Activated naive CD8-positive, alpha-beta T cell treated with anti-CD3 and anti-CD28 coated beads, Interleukin-2, amount 50 U/mL, for 24 hours (primary cell): ENCODE measurements at places on chromosomes 13 and 19.

DNA sequence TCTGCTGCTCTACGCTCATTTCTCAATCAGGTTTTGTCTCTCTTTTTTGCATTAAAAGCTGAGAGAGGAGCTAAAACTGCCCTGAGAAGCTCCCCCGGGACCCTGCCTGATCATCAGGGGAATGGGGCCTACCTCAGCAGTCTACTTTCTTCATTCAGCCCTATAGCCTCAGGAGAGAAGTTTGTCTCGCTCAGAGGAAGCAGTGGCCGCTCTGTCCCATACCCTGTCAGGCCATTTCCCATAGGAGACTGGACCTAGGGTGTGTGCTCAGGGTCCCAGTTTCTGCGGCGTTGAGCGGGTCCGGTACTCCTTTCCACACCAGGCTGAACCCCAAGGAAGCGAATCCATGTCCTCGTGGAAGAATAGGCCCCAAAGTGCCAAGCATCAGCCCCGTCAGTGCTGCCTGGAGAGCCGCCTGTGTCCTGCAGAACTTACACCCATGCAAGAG, 21.7 kb downstream of the UBE2L5 start:
- H3K27me3 ChIP-seq, result peaks cover 11% of the 10 kb centered on the region
- no peak overlapping the region for H3K27ac ChIP-seq
- no peak overlapping the region for H3K4me3 ChIP-seq
- no peak for DNase-seq
- no peaks in the 10 kb centered on the region for H3K36me3 ChIP-seq

- peaks cover 2% of the 10 kb centered on the region for H3K36me3 ChIP-seq
- H3K4me1 ChIP-seq, result peaks cover 16% of the 10 kb centered on the region
- H3K27ac ChIP-seq, result no peak overlapping the region
- no peaks in the 10 kb centered on the region for H3K27me3 ChIP-seq
Measured at GRCh38 chr13:42149136-42149535, 100.7 kb downstream of the DGKH start.

DNA sequence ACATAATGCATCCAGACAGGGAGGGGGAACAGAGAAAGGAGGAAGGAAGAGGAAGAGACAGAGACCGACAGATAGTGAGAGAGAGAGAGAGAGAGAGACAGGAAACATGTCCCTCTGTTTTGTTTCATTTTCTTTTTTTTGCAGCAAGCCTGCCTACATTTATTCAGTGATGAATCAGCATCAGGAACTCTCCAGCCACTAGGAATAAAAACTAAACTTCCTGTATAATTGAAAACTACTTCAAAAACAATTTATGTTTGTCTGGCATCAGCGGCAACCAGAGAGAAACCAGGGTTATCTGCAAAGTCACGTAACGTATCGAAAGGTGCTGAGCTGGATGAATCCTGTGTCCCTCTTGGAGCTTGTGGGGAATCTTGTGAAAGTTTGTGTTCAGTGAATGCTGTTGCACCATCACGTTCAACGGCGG, 148.6 kb upstream of the SOX21 start:
- H3K4me3 ChIP-seq, result peak overlapping the region; percentile 83
- no peaks in the 10 kb centered on the region for H3K36me3 ChIP-seq
- H3K27ac ChIP-seq, result peak overlapping the region; percentile 69
- peaks cover 6% of the 10 kb centered on the region for H3K27me3 ChIP-seq

DNA sequence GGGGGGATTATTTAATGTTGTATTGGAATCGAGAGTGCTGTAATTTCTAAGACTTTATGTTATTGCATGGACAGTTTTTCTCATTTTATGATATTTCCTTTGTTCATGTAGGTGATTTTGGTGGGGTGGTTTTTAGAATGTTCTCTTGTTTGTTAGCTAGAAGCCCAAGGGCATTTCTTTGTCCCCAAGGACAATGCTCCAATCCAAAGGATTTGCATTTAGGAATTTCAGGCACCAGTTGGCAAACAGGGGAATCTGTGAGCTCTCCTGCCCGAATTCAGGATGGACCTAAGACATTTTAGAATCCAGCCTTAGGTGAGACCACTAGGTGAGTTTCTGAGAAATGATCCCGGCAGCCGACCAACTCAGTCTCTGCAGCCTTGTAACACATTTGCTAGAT, 324.9 kb downstream of the KCNRG start:
- H3K27me3 ChIP-seq, result peaks cover 2% of the 10 kb centered on the region
- H3K27ac ChIP-seq, result no peak overlapping the region
- no peak for DNase-seq
- H3K4me1 ChIP-seq, result peaks cover 4% of the 10 kb centered on the region
- no peak overlapping the region for H3K4me3 ChIP-seq

GRCh38 chr13:107375701-107376340, 807.9 kb upstream of the ARGLU1 start:
- no peaks in the 10 kb centered on the region for H3K36me3 ChIP-seq
- H3K27me3 ChIP-seq, result no peaks in the 10 kb centered on the region
- H3K27ac ChIP-seq, result no peak overlapping the region

DNA sequence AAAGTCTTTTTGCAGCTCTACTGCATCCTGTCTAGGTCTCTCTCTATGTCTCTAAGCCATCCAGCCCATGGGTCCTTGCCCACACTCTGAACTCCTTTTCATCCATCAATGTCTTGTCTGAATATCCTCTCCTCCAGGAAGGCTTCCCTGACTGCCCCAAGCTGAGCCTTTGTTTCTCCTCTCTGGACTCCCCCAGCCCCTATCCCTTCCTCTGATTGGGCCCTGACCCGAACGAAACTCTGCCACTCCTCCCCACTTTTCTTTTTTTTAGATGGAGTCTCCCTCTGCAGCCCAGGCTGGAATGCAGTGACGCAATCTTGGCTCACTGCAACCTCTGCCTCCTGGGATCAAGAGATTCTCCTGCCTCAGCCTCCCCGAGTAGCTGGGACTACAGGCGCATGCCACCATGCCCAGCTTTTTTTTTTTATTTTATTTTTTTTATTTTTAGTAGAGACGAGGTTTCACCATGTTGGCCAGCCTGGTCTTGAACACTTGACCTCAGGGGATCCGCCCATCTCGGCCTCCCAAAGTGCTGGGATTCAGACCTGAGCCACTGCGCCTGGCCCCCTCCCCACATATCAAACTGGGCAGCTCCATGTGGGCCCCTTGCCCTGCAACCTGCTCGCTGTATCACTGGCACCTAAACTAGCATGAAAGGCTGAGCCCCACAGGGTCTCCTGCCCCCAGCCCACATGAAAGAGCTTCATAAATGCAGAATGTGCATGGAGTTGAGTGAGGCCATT, 870 bp upstream of the UNC13A start:
- DNase-seq, result no peak
- peaks cover 2% of the 10 kb centered on the region for H3K36me3 ChIP-seq
- H3K27ac ChIP-seq, result no peak overlapping the region
- H3K27me3 ChIP-seq, result peaks cover 65% of the 10 kb centered on the region

DNA sequence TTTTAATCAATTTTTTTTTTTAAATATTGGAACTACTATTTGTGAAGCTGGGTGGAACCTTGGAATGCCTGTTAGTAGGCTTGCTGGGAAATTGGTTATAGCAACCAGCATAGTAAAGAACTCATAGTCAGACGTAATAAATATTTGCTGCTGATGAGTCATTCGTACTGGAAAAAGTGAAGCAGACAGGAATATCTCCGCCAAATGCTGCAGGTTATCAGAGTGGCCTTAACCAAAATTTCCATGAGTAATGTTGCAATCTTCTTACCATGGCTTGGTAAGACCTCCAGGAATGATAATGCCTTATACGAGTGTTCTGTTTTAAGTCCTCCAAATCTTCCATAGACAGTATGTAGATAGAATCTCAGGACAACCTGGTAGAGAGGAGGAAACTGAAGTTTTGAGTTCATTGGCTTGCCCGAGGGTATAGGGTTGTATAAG, 34.2 kb downstream of the MBNL2 start:
- H3K27ac ChIP-seq, result peak overlapping the region; percentile 94
- peaks cover 72% of the 10 kb centered on the region for H3K4me1 ChIP-seq
- H3K36me3 ChIP-seq, result peaks cover 28% of the 10 kb centered on the region
- peak overlapping the region; percentile 57 for H3K4me3 ChIP-seq
- DNase-seq, result no peak

DNA sequence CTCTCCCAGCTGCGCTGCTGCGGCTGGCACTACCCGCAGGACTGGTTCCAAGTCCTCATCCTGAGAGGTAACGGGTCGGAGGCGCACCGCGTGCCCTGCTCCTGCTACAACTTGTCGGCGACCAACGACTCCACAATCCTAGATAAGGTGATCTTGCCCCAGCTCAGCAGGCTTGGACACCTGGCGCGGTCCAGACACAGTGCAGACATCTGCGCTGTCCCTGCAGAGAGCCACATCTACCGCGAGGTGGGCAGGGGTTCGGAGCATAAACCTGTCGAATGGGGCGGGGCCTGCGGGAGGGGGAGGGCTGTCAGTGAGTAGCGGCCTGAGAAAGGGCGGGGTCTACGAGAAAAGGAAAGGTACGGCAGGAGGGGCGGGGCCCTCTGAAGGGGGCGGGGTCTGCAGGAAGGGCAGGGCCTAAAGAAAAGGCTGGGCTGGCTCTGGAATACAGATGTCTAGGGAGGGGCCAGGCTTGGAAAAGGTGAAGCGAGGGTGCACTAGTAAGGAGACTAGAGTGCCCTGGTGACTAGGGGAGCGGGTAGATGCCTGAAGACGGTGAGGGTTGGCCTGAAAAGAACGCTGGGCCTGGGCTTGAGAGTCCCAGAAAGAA, 3.6 kb downstream of the CD37 start:
- DNase-seq, result peak; percentile 40
- H3K4me3 ChIP-seq, result no peak overlapping the region
- H3K36me3 ChIP-seq, result peaks cover 32% of the 10 kb centered on the region
- H3K27ac ChIP-seq, result no peak overlapping the region

DNA sequence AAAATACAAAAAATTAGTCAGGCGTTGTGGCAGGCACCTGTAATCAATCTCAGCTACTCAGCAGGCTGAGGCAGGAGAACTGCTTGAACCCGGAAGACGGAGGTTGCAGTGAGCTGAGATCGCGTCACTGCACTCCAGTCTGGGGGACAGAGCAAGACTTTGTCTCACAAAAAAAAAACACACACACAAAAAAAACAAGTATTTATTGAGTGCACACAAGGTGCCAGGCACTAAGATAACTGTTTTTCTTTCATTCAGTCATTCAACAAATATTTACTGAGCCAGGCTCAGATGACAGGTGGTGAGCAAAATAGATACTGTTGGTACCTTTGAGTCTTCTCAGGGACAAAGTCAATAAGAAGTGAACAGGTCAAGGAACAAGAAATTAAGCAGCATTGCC, 6.3 kb downstream of the CIB3 start:
- H3K27ac ChIP-seq, result no peak overlapping the region
- no peaks in the 10 kb centered on the region for H3K27me3 ChIP-seq
- no peak for DNase-seq
- H3K36me3 ChIP-seq, result no peaks in the 10 kb centered on the region

DNA sequence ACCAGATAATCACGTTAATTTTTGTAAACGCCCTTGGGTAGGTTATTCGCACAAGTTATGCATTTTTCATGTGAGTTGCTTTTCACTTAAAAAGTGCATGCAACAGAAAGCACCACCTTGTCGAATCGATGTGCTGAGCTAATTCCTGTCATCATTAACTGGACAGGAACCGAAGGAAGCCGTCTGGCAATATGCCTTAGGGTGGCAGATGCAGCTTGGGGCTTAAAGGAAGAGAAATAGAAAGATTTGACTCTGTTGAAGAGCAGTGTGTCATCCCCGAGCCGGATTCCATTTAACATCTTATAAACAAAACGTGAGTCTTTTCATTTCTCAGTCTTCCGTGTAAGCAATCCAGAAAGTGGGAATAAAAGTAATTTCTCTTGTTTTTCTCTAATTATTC, 70.0 kb downstream of the ATP11A start:
- DNase-seq, result no peak
- no peak overlapping the region for H3K27ac ChIP-seq
- H3K4me1 ChIP-seq, result no peaks in the 10 kb centered on the region
- H3K4me3 ChIP-seq, result no peak overlapping the region
- no peaks in the 10 kb centered on the region for H3K27me3 ChIP-seq

DNA sequence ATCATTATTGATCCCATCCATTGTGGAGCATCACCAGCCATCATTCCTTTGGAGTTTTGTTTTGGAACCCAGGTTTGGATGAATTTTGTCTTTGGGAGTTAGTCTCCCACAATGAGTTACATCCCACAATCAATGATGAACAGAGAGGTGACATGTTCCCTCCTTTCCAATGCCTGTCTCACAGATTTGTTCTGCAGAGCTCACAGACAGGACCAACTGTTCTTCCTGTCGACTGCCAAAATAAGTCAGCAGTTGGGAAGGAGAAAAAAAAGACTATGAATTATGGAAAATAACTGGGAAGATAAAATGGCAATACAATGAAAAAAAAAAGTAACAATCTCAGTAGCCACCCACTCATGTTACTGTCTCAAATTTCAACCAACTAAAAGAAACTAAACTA, 489.1 kb downstream of the MYO16 start:
- no peak overlapping the region for H3K4me3 ChIP-seq
- DNase-seq, result no peak
- H3K27me3 ChIP-seq, result peaks cover 2% of the 10 kb centered on the region
- no peaks in the 10 kb centered on the region for H3K4me1 ChIP-seq
- H3K27ac ChIP-seq, result no peak overlapping the region

DNA sequence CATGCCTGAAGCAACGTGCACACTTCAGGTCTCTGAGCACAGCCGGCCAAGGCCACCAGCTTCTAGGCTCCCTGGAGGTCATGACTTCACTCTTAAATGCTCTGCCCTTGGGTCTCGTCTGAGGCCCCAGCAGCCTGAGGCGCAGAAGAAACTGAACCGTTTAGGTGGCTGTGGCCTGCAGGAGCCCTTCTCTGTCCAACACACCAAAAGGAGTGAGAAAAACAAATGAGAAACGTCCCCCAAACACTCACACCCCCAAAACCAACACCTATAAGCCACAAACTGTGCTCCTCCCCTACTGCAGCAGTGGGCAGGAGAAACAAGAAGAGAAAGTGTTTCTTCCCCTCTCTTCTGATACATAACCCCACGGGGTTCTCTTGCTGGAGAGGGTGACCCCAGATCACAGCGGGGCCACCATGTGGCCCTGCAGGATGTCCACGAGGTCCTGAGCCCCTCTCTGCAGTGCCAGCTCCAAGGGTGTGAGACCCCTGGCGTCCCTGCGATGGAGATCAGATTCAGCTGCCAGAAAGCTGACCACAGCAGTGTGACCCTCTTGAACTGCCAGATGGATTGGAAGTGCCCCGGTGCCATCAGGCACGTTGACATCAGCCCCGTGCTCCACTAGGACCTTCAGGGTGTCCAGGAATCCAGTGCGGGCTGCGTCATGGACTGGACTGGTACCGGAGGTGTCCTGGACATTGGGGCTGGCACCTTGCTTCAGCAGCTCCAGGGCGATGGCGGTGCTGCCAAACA, 1.0 kb upstream of the KRI1 start:
- peak overlapping the region; percentile 98 for H3K4me3 ChIP-seq
- DNase-seq, result peak; percentile 66
- H3K27ac ChIP-seq, result peak overlapping the region; percentile 100
